Aorta (tissue), 5 donors: ENCODE measurements at places on chromosomes 4 and X. TPM values are rescaled to one million over a fixed set of nuclear protein-coding genes. Genes with fewer than 3 reads are reported as not detected.

DNA sequence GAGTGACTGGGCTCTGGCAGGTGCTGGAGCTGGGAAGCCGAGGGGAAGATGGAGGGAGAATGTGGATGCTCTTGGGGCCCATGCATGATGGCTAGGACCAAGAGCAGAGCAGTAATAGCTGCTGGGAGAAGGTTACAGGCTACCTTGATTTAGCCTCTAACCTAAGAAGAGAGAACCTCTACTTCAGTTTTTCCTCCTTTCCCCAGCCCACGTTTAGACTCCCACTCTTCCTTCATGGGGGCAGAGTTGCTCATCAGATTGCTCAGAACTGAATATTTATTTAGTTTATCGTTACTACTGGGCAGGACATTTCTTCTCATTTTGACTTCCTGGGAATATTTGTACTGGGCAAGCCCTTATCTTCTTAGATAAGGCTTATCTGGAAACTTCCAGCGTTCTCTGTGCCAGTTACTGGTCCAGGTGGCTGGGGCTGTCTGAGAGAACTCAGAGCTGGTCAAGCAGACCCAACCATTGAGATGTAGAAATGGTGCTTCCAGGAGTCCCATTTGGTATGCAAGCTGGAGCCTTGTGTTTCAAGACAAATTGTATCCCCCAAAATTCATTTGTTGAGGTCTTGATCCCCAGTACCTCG is 442.9 kb upstream of the BOD1L1 start:
- no peak for DNase-seq
- H3K4me3 ChIP-seq = no peak overlapping the region
- H3K36me3 ChIP-seq = no peaks in the 10 kb centered on the region
- H3K27ac ChIP-seq = no peak overlapping the region

DNA sequence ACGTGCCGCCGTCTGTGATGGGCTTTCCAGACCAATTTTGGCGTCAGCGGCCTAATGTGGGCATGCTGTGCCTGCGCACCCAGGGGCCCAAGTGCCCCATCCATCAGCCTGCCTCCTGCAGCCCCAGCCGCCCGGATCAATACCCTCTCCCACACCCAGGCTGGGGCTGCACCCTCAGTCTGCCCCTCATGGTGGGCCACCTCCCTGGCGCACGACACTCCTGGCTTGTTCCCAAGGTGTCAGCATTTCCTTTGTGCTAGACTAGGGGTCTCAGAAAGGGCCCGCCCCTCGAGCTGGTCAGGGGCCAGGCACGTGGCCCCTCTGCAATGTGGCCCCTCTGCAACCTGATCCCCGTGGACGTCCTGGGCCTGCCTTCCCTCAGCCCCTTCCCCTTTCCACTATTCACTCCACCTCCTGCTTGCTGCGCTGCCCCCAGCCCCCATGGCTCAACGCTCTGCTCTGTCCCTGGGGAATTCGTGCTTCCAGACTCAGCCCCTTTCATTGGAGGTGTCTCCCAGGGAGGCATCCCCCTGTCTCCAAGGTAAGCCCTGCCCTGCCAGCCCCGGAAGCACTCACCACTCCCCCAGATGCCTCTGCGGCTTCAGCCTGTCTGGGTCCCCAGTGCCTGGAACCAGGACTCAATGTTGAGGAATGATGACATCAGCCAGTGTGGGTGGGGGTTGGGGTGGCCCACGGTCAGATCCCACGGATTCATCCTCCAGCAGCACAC is 130.8 kb downstream of the HMX1 start:
- H3K4me3 ChIP-seq = no peak overlapping the region
- H3K27ac ChIP-seq = no peak overlapping the region
- no peaks in the 10 kb centered on the region for H3K27me3 ChIP-seq
- no peaks in the 10 kb centered on the region for H3K4me1 ChIP-seq

GRCh38 chrX:103488794-103489193 is 30.5 kb downstream of the RAB40A start:
- H3K36me3 ChIP-seq = no peaks in the 10 kb centered on the region
- H3K4me3 ChIP-seq = no peak overlapping the region
- H3K27ac ChIP-seq = no peak overlapping the region
- no peaks in the 10 kb centered on the region for H3K27me3 ChIP-seq

DNA sequence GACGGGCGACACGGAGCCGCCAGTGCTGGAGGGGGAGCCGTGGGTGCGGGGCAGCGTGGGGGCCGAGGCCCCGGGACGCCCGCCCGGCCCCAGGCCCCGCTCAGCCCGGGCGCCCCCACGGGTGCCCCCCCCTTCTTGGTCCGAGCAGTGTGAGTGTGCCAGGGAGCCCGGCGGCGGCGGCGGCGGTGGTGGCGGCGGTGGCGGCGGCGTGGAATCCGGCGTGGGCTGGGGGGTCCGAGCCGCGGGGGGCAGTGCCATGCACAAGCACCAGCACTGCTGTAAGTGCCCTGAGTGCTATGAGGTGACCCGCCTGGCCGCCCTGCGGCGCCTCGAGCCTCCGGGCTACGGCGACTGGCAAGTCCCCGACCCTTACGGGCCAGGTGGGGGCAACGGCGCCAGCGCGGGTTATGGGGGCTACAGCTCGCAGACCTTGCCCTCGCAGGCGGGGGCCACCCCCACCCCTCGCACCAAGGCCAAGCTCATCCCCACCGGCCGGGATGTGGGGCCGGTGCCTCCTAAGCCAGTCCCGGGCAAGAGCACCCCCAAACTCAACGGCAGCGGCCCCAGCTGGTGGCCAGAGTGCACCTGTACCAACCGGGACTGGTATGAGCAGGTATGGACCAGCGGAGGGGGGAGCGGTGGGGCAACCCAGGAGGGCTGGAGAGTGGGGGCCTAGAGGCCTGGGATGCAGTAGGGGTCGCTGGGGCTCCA is 466 bp downstream of the DLG3 start:
- H3K27me3 ChIP-seq = no peaks in the 10 kb centered on the region
- DNase-seq = no peak
- no peaks in the 10 kb centered on the region for H3K4me1 ChIP-seq
- no peak overlapping the region for H3K27ac ChIP-seq
- H3K36me3 ChIP-seq = no peaks in the 10 kb centered on the region
- H3K4me3 ChIP-seq = no peak overlapping the region

DNA sequence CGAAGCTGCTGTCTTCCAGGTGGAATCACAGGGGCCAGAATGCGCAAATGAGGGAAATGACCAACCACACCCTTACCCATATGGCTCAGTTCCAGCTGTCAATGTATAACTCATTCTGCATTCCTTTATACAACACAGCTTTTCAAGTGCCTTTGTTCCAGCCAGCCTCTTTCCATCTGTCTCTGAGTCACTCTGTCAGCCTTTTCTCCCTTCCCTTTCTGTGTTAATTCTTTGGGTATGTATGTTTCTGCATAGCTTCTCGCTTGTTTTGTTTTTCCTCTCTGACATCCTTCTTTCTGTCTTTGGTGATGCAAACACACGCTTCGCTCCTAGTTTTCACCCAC is 54.5 kb downstream of the RS1 start:
- H3K4me3 ChIP-seq = no peak overlapping the region
- H3K27ac ChIP-seq = no peak overlapping the region
- no peak for DNase-seq
- no peaks in the 10 kb centered on the region for H3K4me1 ChIP-seq

DNA sequence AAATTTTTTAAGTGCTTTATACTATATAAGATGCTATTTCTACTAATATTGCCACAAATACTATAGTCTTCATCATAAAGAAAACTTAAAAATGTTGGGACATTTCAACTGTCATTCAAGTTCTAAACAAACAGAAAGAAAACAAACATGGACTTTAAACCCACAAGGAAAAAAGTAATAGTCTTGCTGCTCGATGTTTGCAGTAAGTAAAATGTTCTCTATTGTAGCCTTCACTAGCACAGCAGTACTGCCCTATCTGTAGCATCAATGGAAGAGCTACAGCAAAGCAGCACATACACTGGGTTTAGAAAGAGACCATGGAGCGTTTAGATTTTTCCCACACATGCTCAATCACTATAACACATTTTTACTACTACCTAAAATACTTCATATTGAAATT is 146.8 kb downstream of the KLHL13 start:
- no peak overlapping the region for H3K4me3 ChIP-seq
- no peak overlapping the region for H3K27ac ChIP-seq
- peaks cover 3% of the 10 kb centered on the region for H3K4me1 ChIP-seq

DNA sequence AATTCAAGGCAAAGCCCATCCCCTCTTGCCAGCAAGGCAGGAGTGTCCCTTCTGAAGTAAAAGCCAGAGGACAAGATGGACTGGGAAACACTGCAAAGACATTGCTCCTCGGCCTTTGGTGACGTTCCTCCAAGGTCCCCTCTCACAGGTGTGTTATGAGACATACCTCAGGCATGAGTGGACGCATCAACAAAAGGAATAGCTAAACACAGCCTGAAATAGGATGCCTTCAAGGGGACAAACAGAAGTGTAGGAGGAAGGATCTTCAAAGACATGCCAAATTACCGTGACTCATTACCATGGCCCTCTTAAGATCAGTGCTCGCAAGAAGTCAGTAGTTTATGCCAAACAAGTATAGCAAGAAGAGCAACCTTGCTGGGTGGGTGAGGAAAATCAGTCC is 6.0 kb upstream of the IDS start:
- H3K27ac ChIP-seq = no peak overlapping the region
- no peak overlapping the region for H3K4me3 ChIP-seq
- no peak for DNase-seq
- no peaks in the 10 kb centered on the region for H3K4me1 ChIP-seq

DNA sequence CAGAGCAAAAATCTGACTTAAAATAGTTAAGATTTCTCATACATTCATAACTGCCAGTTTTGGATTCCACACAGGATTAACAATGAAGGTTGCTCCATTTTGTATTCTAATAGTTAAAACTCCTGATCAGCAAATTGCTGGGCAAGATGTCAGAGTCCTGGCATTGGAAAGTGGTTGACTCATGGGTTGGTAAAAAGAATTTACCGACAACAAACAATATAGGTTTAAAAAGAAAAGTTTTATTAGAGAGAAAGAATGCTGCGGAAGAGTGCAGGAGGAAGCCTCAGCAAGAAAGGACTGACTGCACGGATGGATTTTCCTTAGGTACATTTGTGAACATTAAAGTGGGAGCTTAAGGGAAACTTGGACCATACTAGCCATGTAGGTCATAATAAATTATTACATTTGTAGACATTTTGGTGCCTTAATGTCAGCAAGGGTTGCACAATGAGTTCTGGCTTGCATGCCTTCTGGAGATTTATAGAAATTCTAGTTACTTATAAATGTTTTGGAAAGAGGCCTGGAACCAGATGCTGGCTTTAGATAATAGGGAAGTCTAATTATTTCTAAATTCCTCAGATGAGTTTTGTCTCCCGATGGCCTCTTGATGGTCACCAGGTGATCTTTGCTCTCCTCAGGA is 25.4 kb upstream of the IL2 start:
- H3K36me3 ChIP-seq = no peaks in the 10 kb centered on the region
- DNase-seq = no peak
- no peak overlapping the region for H3K4me3 ChIP-seq

GRCh38 chrX:52574416-52575275 is 57.8 kb upstream of the XAGE1B start:
- H3K4me3 ChIP-seq = no peak overlapping the region
- DNase-seq = no peak
- no peaks in the 10 kb centered on the region for H3K27me3 ChIP-seq
- H3K36me3 ChIP-seq = no peaks in the 10 kb centered on the region

DNA sequence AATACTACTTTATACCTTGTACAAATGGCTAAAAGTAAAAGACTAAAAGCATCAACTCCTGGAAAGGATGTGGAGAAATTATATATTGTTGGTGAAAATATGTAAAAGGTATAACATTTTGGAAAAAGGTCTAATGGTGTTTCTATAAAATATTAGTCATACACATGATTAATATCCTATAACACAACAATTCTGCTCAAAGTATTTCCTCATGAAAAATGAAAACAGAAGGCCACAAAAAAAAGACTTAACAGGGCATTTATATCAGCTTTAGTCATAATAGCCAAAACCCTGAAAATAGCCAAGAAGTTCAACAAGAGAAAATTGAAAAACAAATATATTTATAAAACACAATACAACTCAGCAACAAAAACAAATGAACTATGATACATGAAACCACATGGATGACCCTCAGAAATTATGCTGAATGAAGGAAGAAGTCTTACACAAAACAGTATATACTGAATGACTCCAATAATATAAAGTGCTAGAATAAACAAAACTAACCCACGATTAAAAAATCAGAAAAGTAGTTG is 38.8 kb downstream of the TBCK start:
- no peak overlapping the region for H3K27ac ChIP-seq
- no peak for DNase-seq
- no peaks in the 10 kb centered on the region for H3K27me3 ChIP-seq
- no peaks in the 10 kb centered on the region for H3K36me3 ChIP-seq
- H3K4me1 ChIP-seq = no peaks in the 10 kb centered on the region

- H3K36me3 ChIP-seq = no peaks in the 10 kb centered on the region
- no peaks in the 10 kb centered on the region for H3K27me3 ChIP-seq
- no peaks in the 10 kb centered on the region for H3K4me1 ChIP-seq
- DNase-seq = no peak
- H3K27ac ChIP-seq = no peak overlapping the region
Measured at GRCh38 chr4:137610960-137611359, 78.7 kb upstream of the PCDH18 start.

GRCh38 chrX:78046362-78046761 is 57.7 kb upstream of the PGK1 start:
- H3K4me3 ChIP-seq = no peak overlapping the region
- H3K27me3 ChIP-seq = no peaks in the 10 kb centered on the region
- H3K36me3 ChIP-seq = no peaks in the 10 kb centered on the region
- no peak overlapping the region for H3K27ac ChIP-seq

- H3K4me1 ChIP-seq = no peaks in the 10 kb centered on the region
- no peak overlapping the region for H3K27ac ChIP-seq
- no peaks in the 10 kb centered on the region for H3K36me3 ChIP-seq
Measured at GRCh38 chrX:72002875-72003274, 92.2 kb downstream of the NHSL2 start.

- no peaks in the 10 kb centered on the region for H3K27me3 ChIP-seq
- no peak for DNase-seq
- no peaks in the 10 kb centered on the region for H3K4me1 ChIP-seq
- no peak overlapping the region for H3K27ac ChIP-seq
- no peaks in the 10 kb centered on the region for H3K36me3 ChIP-seq
Measured at GRCh38 chr4:184583738-184584502, 65.3 kb downstream of the CASP3 start.

DNA sequence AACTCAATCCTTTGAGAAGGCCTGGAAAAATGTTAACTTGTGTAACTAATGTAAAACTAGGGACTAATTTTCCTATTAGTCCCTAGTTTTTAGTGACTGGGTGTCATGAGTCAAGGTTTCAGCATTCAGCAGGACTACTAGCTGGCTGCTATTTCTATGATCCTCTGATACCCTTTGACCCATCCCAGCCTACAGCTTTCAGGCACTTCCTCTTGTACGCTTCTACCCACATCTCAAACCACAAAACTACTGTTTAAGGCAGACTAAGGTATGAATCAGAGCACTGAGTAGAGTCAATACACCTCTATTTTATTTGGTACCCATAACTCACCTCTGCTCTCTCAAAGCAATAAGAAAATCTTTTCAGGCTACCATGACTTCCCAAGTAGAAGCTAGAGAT is 809.6 kb downstream of the PDHA2 start:
- H3K4me1 ChIP-seq = no peaks in the 10 kb centered on the region
- no peak for DNase-seq
- H3K27me3 ChIP-seq = no peaks in the 10 kb centered on the region
- no peak overlapping the region for H3K27ac ChIP-seq
- no peaks in the 10 kb centered on the region for H3K36me3 ChIP-seq

GRCh38 chr4:119559044-119559647 is 69.5 kb downstream of the PDE5A start:
- H3K4me3 ChIP-seq = no peak overlapping the region
- H3K36me3 ChIP-seq = peaks cover 10% of the 10 kb centered on the region
- no peak overlapping the region for H3K27ac ChIP-seq
- H3K4me1 ChIP-seq = no peaks in the 10 kb centered on the region

Gene EDA2R
- total RNA-seq = 6.2 TPM

Gene ODAPH
- total RNA-seq = not detected

Gene BTK
- 21.0 TPM for total RNA-seq

Gene TCEAL6
- not detected for total RNA-seq

Gene RNF175
- total RNA-seq = not detected

Gene FANCB
- total RNA-seq = 2.0 TPM

Gene GAK
- 98.0 TPM for total RNA-seq

Gene MAGEC2
- total RNA-seq = not detected

Gene CCDC110
- 3.8 TPM for total RNA-seq

Gene NRK
- 6.5 TPM for total RNA-seq
